ENCODE measurements at places on chromosomes 7 and 10.

GRCh38 chr7:1531979-1532455 is 1.5 kb downstream of the MAFK start:
- no peak for DNase-seq

GRCh38 chr10:15227611-15228372 is 59.3 kb upstream of the NMT2 start:
- no peak for DNase-seq

- no peak for DNase-seq
Observed at GRCh38 chr7:108722561-108722960, 152.9 kb downstream of the DNAJB9 start.

DNA sequence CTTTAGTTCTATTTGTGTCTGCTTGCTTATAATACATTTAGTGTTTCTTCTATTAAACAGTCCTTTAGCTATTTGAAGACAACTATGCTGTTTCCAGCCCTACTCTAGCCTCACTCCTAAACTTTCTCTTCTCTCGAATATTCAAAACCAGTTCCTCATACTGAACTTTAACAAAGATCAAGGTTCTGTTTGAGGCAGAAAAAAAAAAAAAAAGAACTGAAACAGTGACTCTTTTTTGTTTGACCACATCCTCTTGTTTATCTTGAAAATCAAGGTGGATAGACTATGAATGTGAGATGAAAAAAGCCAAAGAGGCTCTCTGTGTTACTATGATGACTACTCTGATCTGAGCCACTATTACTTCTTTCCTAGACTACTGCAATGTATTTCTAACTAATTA is 154.3 kb downstream of the ZNF365 start:
- no peak for DNase-seq

DNA sequence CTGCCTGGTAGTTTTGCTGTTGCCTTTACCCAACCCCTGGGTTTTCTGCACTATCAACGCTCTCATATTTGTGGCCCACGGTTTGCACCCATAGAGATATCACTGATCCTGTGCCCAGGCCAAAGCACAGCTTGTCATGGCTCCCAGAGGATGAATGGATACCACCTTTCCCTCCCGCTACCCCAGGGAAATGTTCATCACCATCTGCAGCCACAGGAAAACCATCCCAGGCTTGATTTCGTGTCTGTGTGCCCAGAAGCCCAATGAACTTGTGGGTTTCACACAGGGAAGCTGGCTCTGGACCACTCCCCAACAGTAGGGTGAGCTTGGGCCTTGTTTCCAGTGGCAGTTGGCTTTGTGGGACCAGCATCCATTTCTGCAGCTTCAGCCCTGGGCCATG is 143.1 kb upstream of the GDF10 start:
- no peak for DNase-seq

DNA sequence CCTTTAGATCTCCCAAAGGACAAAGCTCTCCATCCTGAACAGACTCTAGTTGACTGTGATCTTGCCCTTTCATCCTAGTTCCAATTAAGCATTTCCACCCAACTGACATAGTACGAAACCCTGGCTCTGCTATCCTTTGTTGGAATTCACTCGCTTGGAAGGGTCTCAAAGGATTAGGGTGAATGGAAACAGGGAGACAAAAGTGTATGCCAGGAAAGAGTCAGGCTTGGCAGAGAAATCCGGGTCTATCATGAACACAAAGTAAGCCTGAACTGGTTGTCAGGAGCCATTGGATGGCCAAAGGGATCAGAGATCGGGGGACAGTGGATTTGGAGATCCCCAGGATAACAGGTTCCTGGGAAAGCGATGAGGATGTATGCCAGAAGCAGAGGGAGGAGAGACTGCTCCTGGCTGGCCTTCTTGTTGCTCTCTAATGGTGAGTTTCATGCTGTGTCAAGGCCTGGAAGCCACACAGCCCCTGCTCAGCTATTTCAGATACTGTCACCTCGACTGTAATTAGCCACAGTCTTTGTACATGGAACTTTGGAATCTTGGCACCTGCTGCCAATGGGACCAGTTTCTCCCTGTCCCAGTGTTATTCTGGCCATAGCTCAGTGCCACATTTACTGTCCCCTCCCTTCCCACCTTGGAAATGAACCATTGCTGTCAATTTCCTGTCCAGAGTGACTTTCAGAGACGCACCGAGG is 1168.7 kb upstream of the AUTS2 start:
- no peak for DNase-seq

DNA sequence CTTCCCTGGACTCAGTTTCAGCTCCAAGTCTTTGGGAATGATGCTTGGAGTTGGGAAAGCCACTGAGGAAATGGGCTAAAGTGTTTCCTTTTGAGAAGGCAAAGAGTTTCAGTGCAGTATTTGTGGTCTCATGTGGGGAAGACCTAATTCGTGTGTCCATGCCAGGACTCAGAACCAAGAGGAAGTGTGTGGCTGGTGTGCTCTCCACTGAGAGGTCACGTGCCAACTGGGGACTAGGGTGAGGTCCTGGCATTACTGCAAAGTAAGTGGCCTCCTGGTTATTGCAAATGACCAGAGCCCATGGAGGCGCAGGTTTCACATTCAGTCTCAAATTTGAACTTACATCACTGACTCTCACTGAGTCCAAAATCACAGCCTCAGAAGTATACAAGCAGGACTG is 48.6 kb upstream of the ITPRID1 start:
- DNase-seq = no peak

All from NCI-H510A treated with DMSO at 0.1 percent for 48 hours (cell line).